Stimulated activated CD8-positive, alpha-beta memory T cell treated with anti-CD3 and anti-CD28 coated beads, Interleukin-7, amount 100 ng/mL, for 4 hours (primary cell): ENCODE measurements at places on chromosomes 1 and 21.

GRCh38 chr21:41016472-41016871 lies 151.5 kb upstream of the BACE2 start:
- DNase-seq = no peak

- DNase-seq = no peak
Measured at GRCh38 chr1:233112186-233113008, 162.0 kb downstream of the NTPCR start.

DNA sequence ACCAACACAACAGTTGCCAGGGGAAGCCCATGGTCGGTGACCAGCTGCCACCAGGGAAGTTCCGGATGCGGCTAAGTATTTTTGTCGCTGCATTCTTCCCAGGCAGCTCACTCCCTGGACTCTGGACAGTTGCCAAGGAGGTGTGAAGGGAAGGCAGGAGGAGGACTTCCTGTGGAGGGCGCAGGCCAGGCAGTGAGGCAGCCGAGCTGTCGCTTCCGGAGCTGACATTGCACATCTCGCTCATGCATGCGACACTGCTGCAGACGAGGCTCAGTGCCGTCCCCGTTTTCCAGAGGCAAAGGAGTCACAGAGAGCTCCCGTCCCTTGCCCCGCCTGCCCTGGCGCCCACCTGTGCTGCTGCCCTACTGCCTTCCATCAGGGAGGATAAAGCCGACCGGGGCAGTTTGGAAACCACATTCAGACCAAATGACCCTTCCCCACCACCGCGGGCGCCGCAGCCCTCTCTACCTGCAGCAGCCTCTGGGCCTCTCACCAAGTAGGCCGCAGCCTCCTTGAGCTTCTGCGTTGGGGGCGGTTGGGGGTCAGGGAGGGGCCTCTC lies 81.4 kb downstream of the NENF start:
- DNase-seq = no peak

DNA sequence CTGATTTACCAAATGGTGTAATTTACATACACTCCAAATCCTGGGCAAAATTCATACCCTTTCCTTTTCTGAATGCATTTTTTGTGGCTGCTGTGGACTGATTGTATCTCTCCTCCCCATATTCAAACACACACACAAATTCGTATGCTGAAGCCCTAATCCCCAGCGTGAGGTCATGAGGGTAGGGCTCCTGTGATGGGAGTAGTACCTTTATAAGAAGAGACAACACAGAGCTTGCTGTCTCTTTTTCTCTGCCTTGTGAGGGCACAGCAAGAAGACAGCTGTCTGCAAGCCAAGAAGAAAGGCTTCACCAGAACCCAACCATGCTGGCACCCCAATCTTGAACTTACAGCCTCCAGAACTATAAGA lies 24.4 kb downstream of the DUSP10 start:
- DNase-seq = no peak

GRCh38 chr1:175566247-175566646 lies 177.1 kb downstream of the TNR start:
- no peak for DNase-seq

- DNase-seq = no peak
Measured at GRCh38 chr1:11245248-11245647, 17.1 kb downstream of the MTOR start.

GRCh38 chr1:41072051-41072450 lies 50.5 kb upstream of the SLFNL1 start:
- DNase-seq = no peak

DNA sequence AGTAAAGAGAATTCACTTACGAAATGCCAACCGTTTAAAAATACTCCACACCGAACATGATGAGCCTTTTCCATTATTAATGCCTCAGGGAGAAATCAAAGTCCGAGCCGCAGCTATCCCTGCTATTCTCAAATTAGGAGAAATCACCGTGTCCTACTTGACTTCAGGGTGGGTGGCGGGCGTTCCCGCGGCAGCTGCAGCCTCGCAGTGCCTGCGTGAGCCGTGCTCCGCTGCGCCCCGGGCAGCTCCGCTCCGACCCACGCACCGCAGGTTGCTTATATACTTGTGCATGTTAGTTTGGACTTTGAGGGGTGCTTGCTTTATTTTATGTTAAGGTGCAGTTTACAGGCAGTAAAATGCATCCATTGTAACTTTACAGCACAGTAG lies 35.6 kb upstream of the PCBP3 start:
- DNase-seq = no peak

- no peak for DNase-seq
Measured at GRCh38 chr1:29474274-29475244, 238.2 kb downstream of the PTPRU start.

- peak; percentile 28 for DNase-seq
Measured at GRCh38 chr1:87045761-87046304, 131.4 kb downstream of the HS2ST1 start.

- no peak for DNase-seq
Measured at GRCh38 chr21:45209046-45209445, 78.6 kb downstream of the POFUT2 start.

GRCh38 chr1:12001996-12002493 lies 17.3 kb upstream of the MIIP start:
- DNase-seq = no peak

GRCh38 chr1:21816602-21817302 lies 4.7 kb downstream of the LDLRAD2 start:
- DNase-seq = no peak

DNA sequence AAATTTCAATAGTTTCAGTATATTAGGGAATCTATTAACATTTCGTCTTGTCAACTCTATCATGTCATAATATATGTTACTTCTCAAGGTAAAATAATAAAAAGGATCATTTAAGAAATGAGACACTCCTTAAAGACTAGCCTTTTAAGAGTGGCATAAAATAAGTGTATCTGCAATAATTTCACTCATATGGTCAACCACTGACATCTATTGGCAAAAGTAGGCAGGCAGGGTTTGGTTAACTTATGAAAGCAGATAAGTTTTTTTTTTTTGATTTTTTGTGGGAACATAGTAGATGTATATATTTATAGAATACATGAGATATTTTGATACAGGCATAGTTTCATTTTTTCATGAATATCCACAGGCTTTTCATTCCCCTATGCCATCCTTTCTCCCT lies 5.5 kb upstream of the RGS21 start:
- no peak for DNase-seq

- no peak for DNase-seq
Measured at GRCh38 chr1:198143797-198144196, 13.0 kb upstream of the NEK7 start.

- no peak for DNase-seq
Measured at GRCh38 chr1:6329851-6330250, 63.7 kb downstream of the ACOT7 start.

- DNase-seq = no peak
Measured at GRCh38 chr1:44698138-44698537, 23.6 kb downstream of the ARMH1 start.

- no peak for DNase-seq
Measured at GRCh38 chr1:3261007-3261968, 192.3 kb downstream of the PRDM16 start.

DNA sequence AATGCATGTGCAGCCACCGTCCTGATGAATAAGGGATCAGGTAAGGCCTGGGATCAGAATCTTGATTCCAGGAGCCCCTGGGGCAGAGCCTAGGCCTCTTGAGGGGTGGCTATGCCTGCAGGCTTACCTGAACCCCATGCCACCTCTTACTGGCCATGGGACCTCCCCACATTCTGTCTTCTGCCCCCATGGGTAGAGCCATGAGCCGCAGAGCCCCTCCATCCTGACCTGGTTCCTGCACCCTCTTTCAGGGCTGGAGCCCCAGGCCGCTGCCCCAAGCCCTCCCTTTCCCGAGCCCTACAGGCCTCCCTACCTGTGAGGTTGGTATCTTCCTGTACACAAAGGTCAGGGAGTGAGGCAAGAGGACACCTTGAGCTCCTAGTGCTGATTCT lies 120.8 kb downstream of the DMRTB1 start:
- no peak for DNase-seq

DNA sequence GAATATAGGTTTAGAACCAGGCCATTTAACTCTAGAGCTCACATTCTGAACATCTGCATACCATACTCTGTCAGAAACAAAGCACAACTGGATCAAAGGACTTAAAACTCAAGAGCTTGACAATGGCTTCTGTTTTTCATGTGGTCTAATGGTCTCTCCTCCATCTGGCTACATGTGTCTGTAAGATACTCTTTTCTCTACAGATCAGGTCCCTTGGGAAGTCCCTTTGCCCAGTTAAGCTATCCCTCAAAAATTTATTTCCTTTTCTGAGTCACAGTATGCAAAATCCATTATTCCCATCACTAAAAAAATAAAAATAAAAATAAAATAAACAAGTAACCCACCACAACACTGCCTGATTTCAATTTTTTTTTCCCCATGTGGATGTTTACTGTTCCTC lies 357.0 kb upstream of the PRMT6 start:
- no peak for DNase-seq
